Right atrium auricular region (tissue), 2 donors: ENCODE measurements at places on chromosomes 2 and 18. TPM values are rescaled to one million over a fixed set of nuclear protein-coding genes. Genes with fewer than 3 reads are reported as not detected.

GRCh38 chr2:147450661-147451510, 393.9 kb upstream of the ACVR2A start:
- no peaks in the 10 kb centered on the region for H3K36me3 ChIP-seq
- H3K4me1 ChIP-seq, result no peaks in the 10 kb centered on the region

DNA sequence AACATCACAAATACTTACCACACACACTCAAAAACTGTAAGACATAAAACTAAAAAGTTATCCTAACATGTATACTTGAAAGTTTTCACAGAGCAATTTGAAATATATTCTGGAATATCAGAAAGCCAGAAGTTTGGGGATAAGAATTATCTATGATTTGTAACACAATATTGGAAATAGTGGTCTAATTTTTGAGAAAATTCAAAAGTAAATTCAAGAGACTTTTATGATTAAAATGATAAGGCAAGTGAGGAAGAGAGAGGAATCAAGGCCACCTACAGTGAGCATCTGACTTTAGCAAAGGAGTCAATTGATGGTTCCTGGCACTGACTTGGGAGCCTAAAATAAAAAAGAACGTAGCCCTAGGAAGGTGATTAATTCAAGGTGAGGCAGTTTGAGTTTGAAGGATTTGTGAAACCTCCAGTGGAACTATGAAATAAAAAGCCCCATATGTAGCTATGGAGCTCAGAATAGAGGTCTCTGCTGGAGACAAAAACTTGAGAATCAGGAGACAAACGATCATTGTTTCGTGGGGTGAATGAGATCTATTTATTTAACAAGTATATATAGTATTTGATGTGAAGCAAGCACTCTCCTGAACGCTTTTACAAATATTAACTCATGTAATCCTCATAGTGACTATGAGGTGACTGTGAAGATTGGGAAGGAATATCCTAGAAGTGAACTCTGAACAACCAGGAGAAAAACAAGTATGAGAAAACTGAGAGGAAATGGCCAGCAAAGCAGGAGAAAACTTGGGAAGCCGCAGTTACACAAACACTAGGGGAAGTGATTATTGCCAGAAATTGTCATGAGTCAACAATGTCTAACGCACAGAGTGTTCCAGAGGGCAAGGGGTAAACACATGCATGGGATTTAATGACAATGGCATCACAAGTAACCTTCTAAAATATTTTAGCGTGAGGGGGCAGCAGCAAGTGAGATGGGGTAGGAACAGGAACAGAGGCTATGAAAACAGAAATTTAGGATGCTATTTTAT, 12.8 kb downstream of the TFPI start:
- H3K4me3 ChIP-seq, result no peak overlapping the region
- no peaks in the 10 kb centered on the region for H3K27me3 ChIP-seq
- H3K4me1 ChIP-seq, result peaks cover 32% of the 10 kb centered on the region
- no peaks in the 10 kb centered on the region for H3K36me3 ChIP-seq
- peak overlapping the region; percentile 82 for H3K27ac ChIP-seq

DNA sequence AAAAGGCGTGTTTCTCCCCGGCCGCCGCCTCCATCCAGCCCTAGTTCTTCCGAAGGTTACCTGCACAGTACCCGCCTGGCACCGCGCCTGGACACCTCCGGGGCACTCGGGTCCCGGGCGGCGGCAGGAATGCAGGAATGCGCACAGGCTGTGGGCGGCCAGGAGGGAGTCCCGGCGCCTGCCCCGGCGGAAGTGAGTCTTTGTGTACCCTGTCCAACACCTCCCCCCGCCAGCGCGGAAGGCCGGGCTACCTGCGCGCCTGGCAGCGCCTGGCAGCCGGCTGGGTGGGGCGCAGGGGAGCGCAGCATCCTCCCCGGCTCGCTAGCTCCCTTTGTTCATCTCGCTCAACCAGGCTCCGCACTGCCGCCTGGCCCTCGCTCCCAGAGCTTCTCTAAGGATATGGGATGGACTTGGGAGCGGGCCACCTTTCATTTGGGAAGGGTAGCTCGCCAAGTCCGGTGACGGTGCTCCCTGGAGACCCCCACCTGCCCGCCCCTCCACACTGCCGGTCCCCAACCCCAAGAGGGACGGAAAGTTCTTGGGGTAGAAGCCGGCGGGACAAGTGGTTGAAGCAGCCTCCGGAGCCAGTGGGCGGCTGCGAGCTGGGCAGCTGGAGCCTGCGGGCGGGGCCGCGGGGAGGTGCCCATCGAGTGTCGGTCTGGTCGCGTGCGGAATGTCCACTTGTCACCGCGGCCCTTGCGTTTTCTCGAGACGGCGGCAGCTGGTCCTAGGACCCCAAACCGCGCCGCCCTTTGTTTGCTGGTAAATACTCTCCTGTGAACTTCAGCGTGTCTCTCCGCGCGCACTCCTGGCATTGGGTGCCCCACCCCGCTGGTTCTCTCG, 1.2 kb upstream of the ST6GAL2 start:
- peak overlapping the region; percentile 29 for H3K27ac ChIP-seq
- H3K4me3 ChIP-seq, result peak overlapping the region; percentile 45
- H3K36me3 ChIP-seq, result no peaks in the 10 kb centered on the region
- H3K4me1 ChIP-seq, result no peaks in the 10 kb centered on the region
- no peaks in the 10 kb centered on the region for H3K27me3 ChIP-seq

The ABCA12 gene
- 0.04 TPM for total RNA-seq

DNA sequence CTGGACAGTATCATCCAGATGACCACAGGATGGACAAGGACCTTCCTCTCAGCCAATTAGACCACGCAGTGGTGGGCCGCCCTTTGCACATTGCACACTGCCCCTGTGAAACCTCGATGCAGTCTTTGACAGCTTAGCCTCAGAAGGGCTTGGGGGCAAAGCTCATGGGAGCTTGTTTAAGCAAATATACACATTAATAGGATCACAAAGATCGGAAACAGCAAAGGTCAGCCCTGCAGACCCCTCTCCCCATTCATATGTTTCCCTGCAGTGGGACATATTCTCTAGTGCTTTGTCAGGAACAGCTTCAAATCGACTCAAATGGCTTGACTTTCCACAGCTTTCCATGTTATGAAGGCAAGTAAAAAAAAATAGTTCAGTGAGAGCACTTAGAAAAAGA, 189.6 kb upstream of the LYPD1 start:
- H3K4me3 ChIP-seq, result no peak overlapping the region
- no peak overlapping the region for H3K27ac ChIP-seq
- no peaks in the 10 kb centered on the region for H3K36me3 ChIP-seq
- H3K27me3 ChIP-seq, result no peaks in the 10 kb centered on the region
- DNase-seq, result no peak

DNA sequence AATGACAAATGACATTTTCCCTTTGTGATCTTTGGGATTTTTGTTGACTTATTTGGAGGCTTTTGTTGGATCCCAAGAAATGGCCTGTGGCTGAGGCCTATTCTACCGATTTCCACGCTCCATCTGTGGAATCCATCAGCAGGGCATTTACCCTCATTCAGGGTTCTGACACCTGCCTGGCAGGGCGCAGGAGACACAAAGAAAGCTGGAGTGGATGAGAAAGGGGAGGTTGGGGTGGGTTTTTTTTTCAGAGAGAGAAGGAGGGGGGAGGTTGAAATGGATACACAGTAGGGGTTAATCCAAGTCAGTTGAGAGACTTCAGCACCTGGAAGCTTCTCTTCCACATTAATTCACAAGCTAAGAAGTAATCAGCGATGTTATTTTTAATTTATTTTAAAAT, 59.7 kb downstream of the PAX3 start:
- no peaks in the 10 kb centered on the region for H3K36me3 ChIP-seq
- H3K27ac ChIP-seq, result no peak overlapping the region
- no peak overlapping the region for H3K4me3 ChIP-seq
- no peaks in the 10 kb centered on the region for H3K4me1 ChIP-seq

DNA sequence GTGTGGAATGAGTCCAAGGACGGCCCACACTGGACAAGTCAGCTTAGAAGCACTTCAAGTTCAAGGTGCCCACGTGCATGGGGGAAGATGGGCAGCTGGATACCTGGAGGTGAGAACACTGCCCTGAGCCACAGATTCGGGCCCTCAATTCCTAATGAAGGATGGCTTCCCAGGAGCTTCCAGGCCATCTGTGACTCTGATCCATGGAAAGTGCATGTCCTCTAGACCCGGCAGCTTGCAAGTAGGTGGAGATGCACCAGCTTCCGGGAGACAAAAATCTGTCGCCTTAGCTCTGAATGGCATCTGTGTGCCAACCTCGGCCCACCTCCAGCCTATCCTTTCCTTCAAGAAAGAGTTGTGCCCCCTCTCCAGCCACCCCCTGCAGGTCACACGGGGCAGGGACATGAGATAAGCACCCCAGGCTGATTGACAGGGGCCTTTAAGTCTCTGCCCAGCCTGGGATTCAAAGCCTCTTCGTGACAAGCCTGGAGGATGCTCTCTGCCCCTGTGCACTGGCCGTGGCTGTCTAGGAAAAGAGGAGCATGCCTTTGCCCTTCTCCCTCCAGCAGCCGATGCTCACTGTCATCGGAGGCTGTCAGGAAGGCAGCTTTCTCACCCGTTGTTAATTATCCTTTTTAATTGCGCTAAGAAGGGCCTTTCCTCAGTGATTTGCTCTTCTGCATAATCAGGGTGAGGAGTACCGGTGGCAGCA, 65.5 kb downstream of the BIN1 start:
- H3K4me1 ChIP-seq, result no peaks in the 10 kb centered on the region
- H3K27me3 ChIP-seq, result no peaks in the 10 kb centered on the region
- H3K27ac ChIP-seq, result no peak overlapping the region
- no peak overlapping the region for H3K4me3 ChIP-seq

- peaks cover 39% of the 10 kb centered on the region for H3K27me3 ChIP-seq
- no peak overlapping the region for H3K4me3 ChIP-seq
- no peaks in the 10 kb centered on the region for H3K4me1 ChIP-seq
- H3K27ac ChIP-seq, result no peak overlapping the region
These were observed 554 bp downstream of the FEV start for GRCh38 chr2:218984239-218985020.

DNA sequence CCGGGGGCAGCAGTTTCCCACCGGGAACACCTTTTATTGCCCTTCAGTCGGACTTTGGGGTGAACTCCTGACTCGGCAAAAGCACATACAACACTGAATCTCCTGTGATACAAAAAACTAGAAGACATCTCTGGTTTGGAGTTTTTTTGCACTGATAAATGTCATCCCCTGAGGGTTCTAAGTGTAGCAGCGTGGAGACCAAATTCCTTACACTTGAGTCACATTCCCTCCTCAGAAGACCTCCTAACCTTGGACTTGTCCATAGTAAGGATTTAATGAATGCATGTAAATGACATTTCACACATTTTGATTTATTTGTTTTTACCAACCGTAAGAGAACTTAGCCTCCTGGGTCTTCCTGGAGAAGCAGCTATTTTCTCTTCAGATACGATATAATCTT, 54.0 kb upstream of the GPR45 start:
- H3K27me3 ChIP-seq, result no peaks in the 10 kb centered on the region
- no peak overlapping the region for H3K4me3 ChIP-seq
- H3K4me1 ChIP-seq, result no peaks in the 10 kb centered on the region

DNA sequence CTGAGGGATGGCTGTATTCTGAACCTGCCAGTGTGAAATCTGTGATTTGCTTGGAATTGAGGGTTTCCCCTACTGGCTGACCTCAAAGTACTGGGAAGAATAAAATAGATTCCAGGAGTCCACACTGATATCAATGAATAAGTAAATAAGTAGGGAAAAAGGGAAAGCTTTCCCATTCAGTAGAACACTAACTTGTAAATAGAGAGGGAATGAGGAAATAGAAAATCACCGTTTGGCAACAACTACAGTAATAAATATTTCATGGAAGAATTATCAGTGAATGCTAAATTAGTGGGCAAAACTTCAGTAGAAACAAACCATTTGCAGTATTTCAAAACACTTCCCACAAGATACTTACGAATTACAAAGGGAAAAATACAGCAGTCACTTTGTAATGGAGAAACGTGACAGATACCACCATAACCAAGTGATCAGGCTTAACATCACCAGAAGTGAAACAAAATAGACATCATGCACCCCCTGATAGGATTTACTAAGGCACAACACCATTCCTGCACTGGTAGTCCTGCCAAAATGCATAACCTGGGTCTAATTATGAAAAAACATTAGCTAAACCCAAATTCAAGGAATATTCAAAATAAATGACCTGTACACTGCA, 88.5 kb downstream of the ICA1L start:
- no peaks in the 10 kb centered on the region for H3K27me3 ChIP-seq
- no peak overlapping the region for H3K4me3 ChIP-seq
- H3K27ac ChIP-seq, result no peak overlapping the region
- DNase-seq, result no peak

GRCh38 chr2:9331704-9332103, 91.6 kb downstream of the ITGB1BP1 start:
- no peaks in the 10 kb centered on the region for H3K27me3 ChIP-seq
- H3K27ac ChIP-seq, result peak overlapping the region; percentile 19
- H3K4me1 ChIP-seq, result peaks cover 38% of the 10 kb centered on the region

DNA sequence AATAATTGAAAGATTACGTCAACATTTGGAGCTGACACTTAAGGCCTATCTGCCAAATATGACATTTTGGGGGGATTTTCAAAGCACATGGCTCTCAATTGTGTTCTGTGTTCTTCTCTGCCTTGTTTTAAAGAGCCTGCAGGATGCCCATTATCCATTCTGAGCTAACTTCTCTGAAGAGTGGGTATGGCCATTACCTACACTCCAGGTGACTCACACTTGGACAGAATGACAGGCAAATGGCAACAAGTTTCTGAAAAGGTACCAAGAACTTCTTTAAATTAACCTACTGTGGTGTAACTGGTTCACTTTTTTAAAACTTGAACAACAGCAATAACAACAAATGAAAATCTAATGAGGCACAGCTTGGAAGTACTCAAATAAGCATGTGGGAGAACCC, 834.9 kb upstream of the SLC39A10 start:
- no peak for DNase-seq
- no peak overlapping the region for H3K27ac ChIP-seq
- H3K27me3 ChIP-seq, result no peaks in the 10 kb centered on the region
- no peak overlapping the region for H3K4me3 ChIP-seq
- no peaks in the 10 kb centered on the region for H3K36me3 ChIP-seq

- H3K27ac ChIP-seq, result peak overlapping the region; percentile 99
- H3K4me1 ChIP-seq, result no peaks in the 10 kb centered on the region
- H3K4me3 ChIP-seq, result peak overlapping the region; percentile 73
- H3K36me3 ChIP-seq, result peaks cover 3% of the 10 kb centered on the region
- DNase-seq, result no peak
These were observed 6.4 kb downstream of the ZEB2 start for GRCh38 chr2:144513388-144514101.

GRCh38 chr18:21110713-21111345, 784 bp downstream of the ROCK1 start:
- no peaks in the 10 kb centered on the region for H3K36me3 ChIP-seq
- H3K27me3 ChIP-seq, result no peaks in the 10 kb centered on the region
- H3K4me1 ChIP-seq, result no peaks in the 10 kb centered on the region
- no peak for DNase-seq

The CFC1B gene
- not detected for total RNA-seq

The MBD2 gene
- total RNA-seq, result 24.3 TPM

The PPP4R3B gene
- 22.8 TPM for total RNA-seq

The MAPK4 gene
- 17.9 TPM for total RNA-seq

DNA sequence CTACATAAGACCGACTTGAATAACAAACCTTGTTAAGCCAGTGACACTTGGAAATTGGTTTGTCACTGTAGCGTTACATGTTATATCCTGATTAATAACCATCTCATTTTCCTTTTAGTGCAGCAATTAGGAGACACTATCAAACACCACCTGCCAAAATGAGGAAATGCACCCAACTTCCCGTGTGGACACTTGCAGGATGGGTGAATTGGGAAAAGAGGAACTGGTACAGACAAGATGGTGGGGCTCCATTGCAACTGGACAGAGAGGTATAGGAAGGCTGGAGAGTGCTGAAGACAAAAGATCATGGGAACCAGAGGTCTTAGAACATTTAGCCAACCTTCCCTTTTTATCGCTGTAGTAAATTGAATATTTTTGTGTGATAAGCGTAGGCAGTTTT, 816.3 kb upstream of the HS6ST1 start:
- no peak for DNase-seq
- H3K27me3 ChIP-seq, result no peaks in the 10 kb centered on the region
- H3K4me1 ChIP-seq, result no peaks in the 10 kb centered on the region
- H3K27ac ChIP-seq, result no peak overlapping the region
